ENCODE measurements at places on chromosomes 2 and 18.

DNA sequence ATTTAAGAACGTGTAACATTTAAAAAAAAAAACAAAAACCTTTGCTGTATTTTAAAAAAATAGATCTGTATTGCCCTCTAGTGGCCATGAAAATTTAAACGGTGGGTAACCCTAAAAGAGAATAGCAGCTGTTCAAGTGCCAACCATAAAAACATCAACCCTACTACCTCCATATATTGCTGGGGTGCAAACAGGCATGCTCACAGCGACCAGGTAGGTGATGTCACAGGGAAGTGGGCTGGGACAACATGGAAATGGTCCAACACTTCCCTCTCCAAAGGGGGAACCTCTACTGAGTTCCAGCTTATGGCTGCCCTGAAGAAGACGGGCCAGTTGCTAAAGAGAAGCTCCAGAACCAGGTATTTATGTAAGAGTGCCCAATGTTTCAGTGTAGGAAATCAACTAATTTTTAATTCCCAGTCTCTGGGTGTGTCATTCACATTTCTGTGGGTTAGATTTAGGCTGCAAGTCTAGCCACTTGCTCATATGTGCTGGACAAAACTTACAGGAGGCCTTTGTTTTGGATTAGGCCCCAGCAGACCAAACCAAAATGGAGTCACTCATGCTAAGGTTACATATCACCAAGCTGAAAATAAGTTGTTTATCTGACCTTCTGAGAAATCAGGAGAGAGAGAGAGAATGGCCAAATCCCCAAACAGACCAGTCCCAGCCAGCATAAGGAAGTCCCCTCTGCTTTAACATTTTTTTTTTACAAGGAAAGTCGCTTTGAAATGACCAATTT is 54.5 kb downstream of the SKA1 start:
- DNase-seq = no peak

DNA sequence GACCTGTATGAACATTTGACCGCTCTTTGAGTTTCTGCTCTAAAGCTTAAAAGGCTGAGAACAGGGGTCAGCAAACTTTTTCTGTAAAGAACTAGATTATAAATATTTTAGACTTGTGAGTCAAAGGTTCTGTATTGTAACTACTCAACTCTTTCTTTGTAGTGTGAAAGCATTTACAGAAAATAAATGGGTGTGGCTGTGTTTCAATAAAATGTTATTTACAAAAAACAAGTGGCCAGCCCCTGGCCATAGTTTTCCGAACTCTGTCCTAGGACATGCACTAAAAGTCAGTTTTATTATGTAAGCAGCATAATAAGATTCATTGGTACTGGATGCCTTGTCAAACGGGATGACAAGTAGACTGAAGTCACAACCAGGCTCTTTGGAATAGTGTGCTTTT is 434.9 kb downstream of the ZEB2 start:
- DNase-seq = no peak

GRCh38 chr2:160061533-160061932 is 882 bp downstream of the PLA2R1 start:
- DNase-seq = no peak

- no peak for DNase-seq
Measured at GRCh38 chr2:39618736-39619135, 47.0 kb upstream of the TMEM178A start.

DNA sequence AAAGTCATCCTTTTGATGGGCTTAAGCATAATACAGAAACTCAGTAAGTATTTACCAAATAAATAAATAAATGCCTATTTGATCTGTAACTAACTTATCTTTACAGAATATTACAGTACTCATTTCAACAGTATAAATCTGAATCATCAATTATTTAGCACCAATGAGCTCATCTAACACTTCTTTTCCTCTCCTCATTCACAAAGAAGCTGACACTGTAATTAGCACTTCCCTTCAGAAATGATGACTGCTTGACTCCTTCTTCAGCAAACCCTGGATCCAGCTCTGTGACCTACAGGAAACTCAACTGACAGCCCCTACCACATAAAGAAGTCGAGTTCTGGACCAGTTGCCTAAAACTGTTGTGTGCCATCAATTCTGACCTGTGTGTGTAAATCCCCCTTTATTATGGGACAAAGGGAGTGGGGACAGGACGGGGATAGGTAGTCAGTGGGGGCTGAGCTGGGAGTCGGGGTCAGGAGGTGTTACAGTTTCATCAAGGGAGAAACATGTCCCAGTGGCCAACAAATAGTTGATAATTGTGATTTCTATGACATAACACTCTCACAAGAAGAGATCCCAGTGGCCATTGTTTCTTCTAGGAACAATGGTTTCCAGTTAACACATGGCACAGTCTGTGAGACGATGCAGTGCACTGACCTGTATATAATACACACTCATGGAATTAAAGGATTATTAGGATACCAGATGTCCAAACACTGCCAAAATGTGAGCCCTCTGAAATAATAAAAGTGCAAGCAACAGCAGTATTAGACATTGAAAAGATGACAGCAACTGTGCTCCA is 68.7 kb downstream of the STK39 start:
- no peak for DNase-seq

- no peak for DNase-seq
Measured at GRCh38 chr18:36284671-36285295, 12.7 kb upstream of the FHOD3 start.

DNA sequence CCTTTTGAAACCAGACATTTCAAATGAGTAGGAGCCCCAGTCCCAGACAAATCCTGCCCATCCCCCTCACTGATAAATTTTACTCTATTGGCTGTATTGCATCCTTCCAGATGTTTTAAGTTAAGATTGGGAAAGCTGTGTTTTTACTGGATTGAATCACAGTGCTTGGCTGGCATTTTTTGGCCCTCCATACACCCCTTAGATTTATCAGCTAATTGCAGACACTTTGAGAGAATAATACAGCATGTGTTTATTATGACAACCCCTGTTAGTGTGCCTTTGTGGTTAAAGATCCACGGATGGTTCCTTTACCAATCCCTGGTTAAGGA is 74.9 kb downstream of the ANTXR1 start:
- no peak for DNase-seq

DNA sequence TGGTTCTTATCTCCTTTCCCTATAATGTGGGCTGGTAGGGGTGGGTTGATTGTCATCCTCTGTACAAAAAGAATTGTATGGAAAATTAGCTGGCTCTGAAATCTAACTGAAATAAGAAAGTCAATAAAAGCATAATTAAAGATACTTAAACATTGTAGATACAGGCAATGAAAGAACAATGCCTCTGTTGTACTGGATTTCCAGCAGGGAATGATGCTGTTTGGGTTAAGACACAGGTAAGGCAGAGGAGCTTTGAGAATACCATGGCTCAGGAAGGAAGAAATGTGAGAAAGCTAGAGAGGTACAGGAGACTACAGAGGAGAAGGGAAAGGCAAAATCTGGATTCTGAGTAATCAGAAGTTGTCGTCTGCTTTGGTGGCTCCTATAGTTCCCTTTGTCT is 10.1 kb downstream of the DTNA start:
- DNase-seq = no peak

- DNase-seq = no peak
Measured at GRCh38 chr2:2569306-2569705, 238.2 kb upstream of the MYT1L start.

DNA sequence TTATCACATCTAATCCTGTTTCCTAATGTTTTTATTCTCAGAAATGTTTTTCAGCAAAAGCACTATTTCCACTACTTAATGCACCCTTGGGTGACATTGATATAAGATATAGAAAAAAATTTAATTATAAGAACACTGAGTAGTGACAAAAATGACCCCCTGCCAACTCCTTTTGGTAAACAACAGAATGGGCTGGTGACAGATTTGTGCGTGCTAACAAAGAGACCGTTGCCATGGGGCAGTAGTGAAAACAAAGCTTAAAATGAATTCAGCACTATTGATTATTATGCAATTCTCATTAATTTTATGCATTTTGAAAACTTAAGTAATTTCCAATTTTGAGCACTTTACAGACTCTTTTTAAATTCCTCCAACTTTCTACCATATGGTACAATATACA is 33.1 kb downstream of the RDH14 start:
- no peak for DNase-seq

GRCh38 chr2:99974682-99975375 is 167.6 kb downstream of the AFF3 start:
- DNase-seq = no peak

DNA sequence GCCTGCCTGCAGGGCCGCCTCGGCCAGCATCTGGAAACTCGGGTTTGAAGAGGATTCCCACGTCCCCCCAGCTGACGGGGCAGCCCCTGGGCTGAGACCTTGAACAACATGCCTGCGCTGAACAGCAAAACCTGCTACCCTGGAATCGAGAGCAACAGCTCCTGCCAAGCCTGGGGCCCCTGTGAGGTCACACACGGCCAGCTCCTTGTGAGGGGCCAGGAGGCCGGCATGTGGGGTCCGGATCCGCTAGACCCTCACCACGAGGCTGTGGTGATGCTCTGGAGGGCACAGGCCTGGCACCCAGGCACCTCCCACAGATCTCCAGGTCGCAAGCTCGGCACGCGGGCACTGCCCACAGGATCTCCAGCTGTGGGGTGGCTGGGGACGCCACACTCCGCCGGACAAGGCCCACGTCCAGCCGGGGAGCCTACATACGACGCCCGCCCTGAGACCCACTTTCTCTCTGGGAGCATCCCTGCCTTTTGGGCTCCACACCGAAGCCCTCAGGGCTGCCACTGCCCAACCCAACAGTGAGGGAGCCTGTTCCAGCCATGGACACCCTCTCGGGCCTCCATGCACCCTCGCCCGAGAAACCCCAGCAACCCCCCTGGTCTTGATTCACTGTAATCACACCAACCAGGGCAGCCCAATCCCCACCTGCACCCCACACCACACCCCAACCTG is 34.1 kb downstream of the SLC66A2 start:
- DNase-seq = no peak

- DNase-seq = no peak
Measured at GRCh38 chr18:44048846-44049245, 631.8 kb upstream of the SETBP1 start.

GRCh38 chr2:74835831-74836674 is 2.1 kb downstream of the HK2 start:
- DNase-seq = no peak

GRCh38 chr2:140349695-140350094 is 1569.5 kb upstream of the NXPH2 start:
- DNase-seq = no peak

All from stimulated activated CD8-positive, alpha-beta memory T cell treated with anti-CD3 and anti-CD28 coated beads, Interleukin-4, amount 100 ng/mL, for 1 hour (primary cell).